ENCODE measurements at places on chromosomes 1 and 21. TPM values are rescaled to one million over a fixed set of nuclear protein-coding genes. Genes with fewer than 3 reads are reported as not detected.

VHLL gene
- total RNA-seq = 0.81 TPM

ESRRG gene
- 0.76 TPM for total RNA-seq

DNA sequence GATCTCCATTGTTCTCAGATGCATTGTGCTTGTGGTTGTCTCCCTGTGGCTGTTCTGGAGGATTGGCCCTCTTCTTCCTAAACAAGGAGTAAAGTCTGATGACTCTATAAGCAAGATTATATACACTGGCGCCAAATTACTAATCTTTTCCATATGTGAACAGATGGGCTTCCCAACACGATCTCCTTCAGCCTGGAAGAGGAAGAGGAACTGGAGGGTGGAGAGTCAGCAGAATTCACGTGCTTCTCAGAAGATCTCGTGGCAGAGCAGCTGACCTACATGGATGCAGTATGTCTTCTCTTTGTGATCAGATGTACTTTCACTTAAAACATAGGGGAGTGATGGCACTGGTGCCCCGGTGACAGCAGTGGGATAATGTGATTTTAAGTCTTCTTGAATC lies 78.7 kb downstream of the RGL1 start:
- H3K27me3 ChIP-seq = no peaks in the 10 kb centered on the region
- no peak for DNase-seq
- H3K4me1 ChIP-seq = peaks cover 64% of the 10 kb centered on the region
- peaks cover 18% of the 10 kb centered on the region for H3K36me3 ChIP-seq
- no peak overlapping the region for H3K27ac ChIP-seq

- no peak overlapping the region for H3K27ac ChIP-seq
- DNase-seq = no peak
- no peaks in the 10 kb centered on the region for H3K36me3 ChIP-seq
Measured at GRCh38 chr1:41720861-41721410, 197.8 kb downstream of the HIVEP3 start.

GRCh38 chr1:218514689-218515088 lies 169.6 kb downstream of the TGFB2 start:
- H3K36me3 ChIP-seq = no peaks in the 10 kb centered on the region
- no peaks in the 10 kb centered on the region for H3K27me3 ChIP-seq
- no peak for DNase-seq
- H3K4me1 ChIP-seq = peaks cover 8% of the 10 kb centered on the region

GRCh38 chr1:161848676-161849075 lies 82.6 kb downstream of the ATF6 start:
- no peak overlapping the region for H3K27ac ChIP-seq
- H3K27me3 ChIP-seq = no peaks in the 10 kb centered on the region
- no peaks in the 10 kb centered on the region for H3K36me3 ChIP-seq
- no peak overlapping the region for H3K4me3 ChIP-seq
- H3K4me1 ChIP-seq = no peaks in the 10 kb centered on the region
- DNase-seq = no peak

All from Calu3 (cell line).